ENCODE measurements at places on chromosomes 1 and 21.

- DNase-seq, result no peak
Observed at GRCh38 chr1:215877452-215877951, 310.4 kb downstream of the KCTD3 start.

DNA sequence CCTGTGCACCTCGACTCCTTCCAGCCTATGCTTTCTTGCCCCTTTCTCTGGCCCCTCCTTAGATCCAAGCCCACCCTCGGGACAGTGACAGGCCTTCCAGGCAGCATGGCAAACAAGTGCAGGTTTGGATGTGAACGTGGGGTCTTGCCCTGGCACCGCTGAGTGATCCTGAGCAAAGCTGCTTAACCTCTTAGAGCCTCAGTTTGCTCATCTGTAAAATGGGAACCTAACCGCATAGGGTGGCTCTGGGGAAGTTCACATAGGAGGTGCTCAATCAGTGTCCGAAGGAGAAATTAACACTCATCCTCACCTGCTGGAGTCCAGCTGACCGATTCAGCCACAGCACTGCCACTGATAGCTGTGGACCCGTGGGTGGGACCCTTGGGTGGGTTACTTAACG lies 7.2 kb downstream of the MFAP2 start:
- DNase-seq, result no peak

DNA sequence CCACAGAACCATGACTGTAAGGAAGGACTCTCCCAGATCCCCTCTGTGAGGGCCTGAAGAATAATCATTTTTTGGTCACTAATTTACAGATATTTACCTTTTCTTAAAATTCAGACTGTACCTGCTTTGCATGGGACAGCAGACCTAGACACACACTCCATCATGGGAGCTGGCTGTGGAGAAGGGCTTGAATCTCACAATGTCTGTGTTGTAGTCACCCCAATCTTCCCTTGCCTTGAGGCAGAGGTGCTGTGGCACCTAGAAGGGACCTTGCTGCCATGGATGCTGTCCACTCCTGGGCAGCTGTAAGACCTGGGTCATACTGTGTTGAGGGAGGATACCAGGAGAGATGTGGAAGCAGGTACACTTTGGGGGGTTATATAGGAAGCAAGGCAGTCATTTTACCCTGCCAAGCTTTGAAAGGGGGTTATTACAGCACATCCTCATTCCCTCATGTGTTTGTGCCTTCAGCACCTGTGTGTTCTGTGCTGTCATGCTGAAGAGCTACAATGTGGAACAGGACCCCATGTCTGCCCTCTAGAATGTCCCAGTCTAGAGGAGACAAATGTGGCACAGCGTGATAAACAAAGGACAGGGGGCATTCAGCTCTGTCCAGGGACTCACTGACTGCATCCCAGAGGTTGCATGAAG lies 27.1 kb downstream of the TRAF5 start:
- no peak for DNase-seq

DNA sequence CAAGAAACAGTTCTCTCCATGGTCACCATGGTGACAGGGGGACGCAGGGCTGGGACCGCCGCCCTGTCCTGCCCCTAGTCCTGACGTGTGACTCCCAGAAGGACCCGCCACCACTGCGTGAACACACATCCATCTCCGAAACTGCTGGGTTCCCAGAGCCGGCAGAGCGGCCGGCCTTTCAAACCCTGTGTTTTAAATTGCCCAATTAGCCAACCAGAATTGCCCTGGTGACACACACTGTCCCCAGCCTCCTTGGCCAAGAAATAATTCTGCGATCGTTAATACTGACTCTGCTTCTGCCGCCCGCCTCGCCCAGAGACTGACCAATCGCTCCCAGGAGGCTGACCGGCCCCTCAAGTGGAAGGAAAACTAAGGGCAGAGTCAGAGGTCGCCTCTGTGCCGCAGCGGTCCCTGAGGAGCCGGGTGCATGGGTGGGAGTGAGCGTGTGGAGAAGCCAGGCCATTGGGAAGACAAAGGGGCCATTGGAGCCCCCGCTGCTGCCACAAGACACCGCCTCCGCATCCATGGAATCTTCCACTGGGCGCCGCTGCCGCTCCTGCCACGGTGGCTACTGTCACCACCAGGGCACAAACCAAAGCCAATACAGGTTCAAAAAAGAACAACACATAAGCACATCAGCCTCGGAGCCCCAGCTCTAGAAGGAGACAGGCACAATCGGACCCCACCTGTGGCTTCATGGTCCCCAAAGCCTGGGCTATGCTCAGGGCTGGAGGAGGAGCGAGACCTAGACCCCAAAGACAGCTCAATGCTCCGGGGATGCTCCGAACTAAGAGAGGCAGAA lies 273.2 kb downstream of the NPHP4 start:
- DNase-seq, result no peak

- DNase-seq, result no peak
Observed at GRCh38 chr21:16194788-16195537, 465.2 kb downstream of the USP25 start.

GRCh38 chr1:183886853-183887252 lies 81.9 kb downstream of the RGL1 start:
- DNase-seq, result no peak

- DNase-seq, result no peak
Observed at GRCh38 chr1:43156026-43156425, 16.1 kb downstream of the EBNA1BP2 start.

GRCh38 chr1:98898940-98899339 lies 105.7 kb downstream of the PLPPR5 start:
- DNase-seq, result no peak

GRCh38 chr1:68815632-68816031 lies 318.8 kb upstream of the DEPDC1 start:
- DNase-seq, result no peak

- no peak for DNase-seq
Observed at GRCh38 chr21:19565587-19565986, 1162.0 kb upstream of the TMPRSS15 start.

GRCh38 chr21:32336711-32337110 lies 38.1 kb downstream of the MRAP start:
- DNase-seq, result peak; percentile 63

DNA sequence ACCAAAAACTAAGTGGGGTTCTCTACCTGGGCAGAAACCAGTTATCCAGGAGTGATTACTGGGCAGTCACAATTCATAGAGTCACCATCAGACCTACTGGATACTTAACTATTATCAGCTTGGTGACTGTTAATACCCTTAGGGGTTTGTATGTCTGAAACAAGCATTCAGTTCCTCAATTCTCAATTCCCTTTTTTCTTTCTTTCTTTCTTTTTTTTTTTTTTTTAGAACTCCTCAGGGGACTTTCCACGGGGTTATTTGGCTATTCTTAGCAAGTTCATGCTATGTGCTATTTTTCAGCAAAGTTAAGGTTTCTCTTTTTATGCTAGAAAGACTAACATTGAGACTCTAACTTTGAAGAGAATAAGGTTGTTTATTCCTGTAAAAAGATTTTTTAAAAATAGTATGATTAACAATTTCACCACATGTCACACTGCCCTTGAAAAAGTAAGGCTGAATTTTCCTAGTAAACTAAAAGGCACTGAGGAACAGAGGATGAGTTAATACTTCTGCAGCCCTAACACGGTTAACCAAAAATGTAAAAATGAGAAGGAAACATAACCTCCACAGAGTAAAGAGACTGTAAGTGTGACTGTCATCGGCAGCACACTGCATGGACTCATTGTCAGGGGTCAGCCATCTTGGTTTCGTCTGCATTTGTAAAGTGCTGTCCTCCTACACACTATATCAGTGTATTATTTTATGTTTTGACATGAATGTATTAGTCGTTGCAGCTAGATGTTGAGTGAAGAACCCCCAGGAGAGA lies 310.2 kb downstream of the NTNG1 start:
- no peak for DNase-seq

DNA sequence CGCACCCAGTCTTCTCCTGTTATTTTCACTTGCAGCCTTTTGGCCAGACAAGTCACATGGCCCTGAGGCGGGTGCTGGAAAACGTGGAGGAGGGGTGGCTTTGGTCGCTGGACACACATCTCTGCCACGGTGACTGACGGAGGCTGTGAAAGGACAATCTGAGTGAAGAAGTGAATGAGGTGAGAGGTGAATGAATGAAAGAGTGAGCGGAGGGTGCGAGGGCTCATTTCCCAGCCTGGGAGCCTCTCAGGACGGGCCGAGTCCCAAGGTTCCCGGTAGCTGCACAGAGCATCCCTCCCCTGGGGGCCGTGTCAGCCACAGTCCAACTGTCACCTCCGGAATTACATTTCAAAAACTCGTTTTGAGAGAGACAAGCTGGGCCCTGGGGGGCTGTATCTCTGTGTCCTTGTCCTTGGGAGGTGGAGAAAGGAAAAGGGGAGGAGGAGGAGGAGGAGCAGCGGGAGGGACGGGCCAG lies 89.6 kb downstream of the UBIAD1 start:
- no peak for DNase-seq

GRCh38 chr1:61978796-61979195 lies 215.9 kb upstream of the L1TD1 start:
- DNase-seq, result no peak

- DNase-seq, result peak; percentile 74
Observed at GRCh38 chr1:180912801-180913565, at the start of gene KIAA1614. Gene KIAA1614, plus strand, starts transcription at chr1:180912897. Its CDS starts 347 bp downstream, at chr1:180913244.

GRCh38 chr1:205065666-205066065 lies 18.6 kb downstream of the TMEM81 start:
- DNase-seq, result no peak

GRCh38 chr1:66359815-66360214 lies 174.1 kb upstream of the SGIP1 start:
- DNase-seq, result no peak

GRCh38 chr1:227325156-227325555 lies 6.9 kb upstream of the CDC42BPA start:
- DNase-seq, result no peak

DNA sequence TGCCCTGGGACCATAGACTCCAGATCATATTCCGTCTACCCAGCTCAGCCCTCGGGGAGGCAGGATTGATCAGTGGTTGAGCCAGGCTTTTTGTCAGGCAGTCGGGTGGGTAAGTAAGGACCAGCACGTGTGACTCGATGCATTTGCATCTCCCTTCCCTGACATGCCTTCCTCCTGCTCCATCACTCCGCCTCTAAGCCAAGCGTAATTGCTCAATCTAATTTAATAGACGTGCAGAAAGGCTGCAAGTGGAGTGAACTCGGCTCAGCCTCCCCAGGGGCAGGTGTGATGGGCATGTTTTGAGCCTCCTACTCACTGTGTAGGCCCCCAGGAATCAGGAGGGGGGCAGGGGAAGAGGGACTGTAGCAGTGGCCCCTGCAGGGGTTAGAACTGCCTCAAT lies 34.6 kb upstream of the GRIK3 start:
- DNase-seq, result no peak

- no peak for DNase-seq
Observed at GRCh38 chr1:106727171-106727570, 329.3 kb upstream of the PRMT6 start.

- DNase-seq, result no peak
Observed at GRCh38 chr1:31830065-31830464, 14.2 kb upstream of the SPOCD1 start.

DNA sequence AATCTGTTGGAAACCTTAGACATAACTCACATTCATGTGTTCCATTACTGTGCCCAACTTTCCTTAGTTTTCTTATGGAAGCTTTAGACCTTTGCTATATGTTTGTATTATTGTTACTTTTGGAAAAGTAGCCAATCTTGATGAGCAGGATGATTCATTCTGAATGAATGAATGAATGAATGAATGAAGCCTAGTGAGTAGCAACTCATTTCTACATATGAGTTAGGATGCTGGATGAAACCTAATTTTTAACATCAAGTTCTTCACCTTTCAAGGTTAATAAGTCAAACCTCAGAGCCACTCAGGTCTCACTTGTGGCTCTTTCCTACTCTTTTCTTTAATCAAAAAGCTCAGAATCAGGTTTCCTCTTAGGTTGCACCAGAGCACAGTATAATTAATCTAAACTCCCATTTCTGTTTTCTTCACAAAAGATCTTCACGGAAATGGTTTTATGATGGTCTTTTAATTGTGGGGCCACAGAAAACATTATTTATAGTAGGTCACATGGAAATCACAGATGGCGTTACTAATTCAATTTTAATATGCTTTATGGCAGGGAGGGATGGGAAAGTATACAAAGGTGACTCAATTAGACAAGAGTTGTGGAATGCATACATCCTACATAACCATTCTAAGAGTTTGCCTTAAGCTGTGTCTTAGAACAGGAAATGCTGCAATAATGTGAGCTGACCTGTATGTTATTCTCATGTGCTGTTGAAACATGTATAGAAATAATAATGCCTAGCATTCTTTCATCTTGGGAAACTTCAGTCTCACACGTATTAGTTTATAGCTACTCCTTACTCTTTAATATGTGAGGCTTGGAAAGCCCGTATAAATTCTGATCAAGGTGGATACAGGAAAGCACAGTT lies 4.5 kb upstream of the DDX59 start:
- no peak for DNase-seq

DNA sequence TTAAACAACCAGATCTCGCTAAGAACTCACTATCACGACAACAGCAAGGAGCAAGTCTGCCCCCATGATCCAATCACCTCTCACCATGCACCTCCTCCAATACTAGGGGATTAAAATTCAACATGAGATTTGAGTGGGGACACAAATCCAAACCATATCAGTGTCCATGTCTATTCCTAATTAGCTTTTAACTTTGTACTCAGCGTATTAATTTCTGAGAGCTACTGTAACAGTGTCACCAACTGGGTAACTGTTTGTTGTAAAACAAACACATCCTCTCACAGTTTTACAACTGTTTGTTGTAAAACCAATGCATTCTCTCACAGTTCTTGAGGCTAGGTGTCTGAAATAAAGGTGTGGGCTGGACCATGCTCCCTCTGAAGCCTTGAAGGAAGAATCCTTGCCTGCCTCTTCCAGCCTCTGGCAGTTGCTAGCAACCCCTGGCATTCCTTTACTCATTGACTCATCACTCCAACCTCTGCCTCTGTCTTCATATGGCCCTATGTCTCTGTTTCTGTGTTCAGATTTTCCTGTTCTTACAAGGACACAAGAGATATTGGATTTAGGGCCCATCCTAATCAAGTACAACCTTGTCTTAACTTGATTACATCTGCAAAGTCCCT lies 121.2 kb downstream of the LTN1 start:
- peak; percentile 60 for DNase-seq
